GM23338 (cell line): ENCODE measurements at places on chromosomes 3 and 15. TPM values are rescaled to one million over a fixed set of nuclear protein-coding genes. Genes with fewer than 3 reads are reported as not detected.

GRCh38 chr3:168620854-168621253, 525.1 kb upstream of the GOLIM4 start:
- peak; percentile 88 for DNase-seq
- no peak overlapping the region for H3K4me3 ChIP-seq
- no peaks in the 10 kb centered on the region for H3K36me3 ChIP-seq
- no peaks in the 10 kb centered on the region for H3K27me3 ChIP-seq
- H3K27ac ChIP-seq: no peak overlapping the region

PIF1 gene
- 193 and 200 TPM in 2 replicates for total RNA-seq

DNA sequence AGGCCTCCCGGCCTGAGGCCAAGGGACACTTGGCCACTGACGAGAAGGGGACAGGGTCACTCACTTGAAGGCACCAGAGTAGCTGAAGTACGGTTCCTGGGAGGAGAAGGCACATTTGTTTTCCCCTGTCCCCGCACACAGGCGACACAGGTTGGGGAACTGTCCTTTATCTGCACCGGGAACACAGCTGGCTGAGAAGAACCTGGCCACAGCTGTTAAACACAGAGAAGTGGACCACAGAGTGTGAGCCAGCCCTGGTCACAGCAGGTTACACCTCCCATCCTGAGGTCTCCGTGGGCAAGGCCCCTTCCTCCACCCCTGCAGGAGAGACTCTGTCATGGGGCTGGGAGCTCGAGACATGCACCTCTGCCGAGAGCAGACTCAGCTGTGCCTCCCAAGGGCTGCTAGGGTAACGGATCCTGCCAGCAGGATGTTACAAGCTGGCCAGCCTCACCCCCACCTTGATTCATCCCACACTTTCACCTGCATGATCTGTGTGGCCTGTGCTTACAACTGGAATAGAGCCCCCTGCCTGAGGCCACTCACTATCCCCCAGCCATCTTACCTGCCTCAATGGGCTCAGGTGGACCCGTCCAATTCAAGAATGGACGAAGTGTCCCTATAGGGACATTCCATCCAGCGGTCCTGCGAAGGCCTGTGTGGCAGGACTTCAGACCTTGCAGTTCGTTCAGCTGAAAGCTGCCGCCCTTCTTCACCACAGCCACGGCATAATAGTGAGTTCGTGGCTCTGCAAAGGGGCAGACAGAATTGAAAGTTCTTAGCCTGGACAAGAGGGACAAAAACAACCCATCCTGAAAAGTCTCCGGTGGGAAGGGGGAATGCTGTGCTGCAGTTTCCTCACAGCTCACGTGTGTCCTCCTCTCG, 9.2 kb downstream of the LTF start:
- no peak overlapping the region for H3K27ac ChIP-seq
- no peaks in the 10 kb centered on the region for H3K4me1 ChIP-seq
- no peaks in the 10 kb centered on the region for H3K36me3 ChIP-seq
- no peaks in the 10 kb centered on the region for H3K27me3 ChIP-seq
- no peak overlapping the region for H3K4me3 ChIP-seq

GRCh38 chr3:50193286-50193685, 1.9 kb downstream of the GNAT1 start:
- H3K4me1 ChIP-seq: peaks cover 8% of the 10 kb centered on the region; the same call in 1 of the 2 replicates
- H3K27me3 ChIP-seq: peaks cover 12% of the 10 kb centered on the region; the same call in 1 of the 2 replicates
- H3K27ac ChIP-seq: no peak overlapping the region
- H3K4me3 ChIP-seq: no peak overlapping the region
- DNase-seq: no peak

GABRG3 gene
- total RNA-seq: 0.50 and 1.4 TPM in 2 replicates

DLEC1 gene
- total RNA-seq: 0.19 and 0.31 TPM in 2 replicates
